ENCODE measurements at places on chromosomes 4 and X. TPM values are rescaled to one million over a fixed set of nuclear protein-coding genes. Genes with fewer than 3 reads are reported as not detected.

The DUSP9 gene
- total RNA-seq: 0.50 TPM

The IQCM gene
- not detected for total RNA-seq

The TREX2 gene
- 2.5 TPM for total RNA-seq

The GPR143 gene
- total RNA-seq: not detected

The FGF13 gene
- total RNA-seq: not detected

The XAGE2 gene
- total RNA-seq: not detected

The FHIP1A gene
- total RNA-seq: 38.5 TPM

The ALAS2 gene
- not detected for total RNA-seq

The ATP6AP1 gene
- 71.4 TPM for total RNA-seq

The MAP3K15 gene
- under 0.01 TPM for total RNA-seq

The ITIH6 gene
- total RNA-seq: not detected

The VCX2 gene
- not detected for total RNA-seq

The HS6ST2 gene
- 0.67 TPM for total RNA-seq

The NXF2B gene
- total RNA-seq: not detected

The SERTM2 gene
- total RNA-seq: not detected

DNA sequence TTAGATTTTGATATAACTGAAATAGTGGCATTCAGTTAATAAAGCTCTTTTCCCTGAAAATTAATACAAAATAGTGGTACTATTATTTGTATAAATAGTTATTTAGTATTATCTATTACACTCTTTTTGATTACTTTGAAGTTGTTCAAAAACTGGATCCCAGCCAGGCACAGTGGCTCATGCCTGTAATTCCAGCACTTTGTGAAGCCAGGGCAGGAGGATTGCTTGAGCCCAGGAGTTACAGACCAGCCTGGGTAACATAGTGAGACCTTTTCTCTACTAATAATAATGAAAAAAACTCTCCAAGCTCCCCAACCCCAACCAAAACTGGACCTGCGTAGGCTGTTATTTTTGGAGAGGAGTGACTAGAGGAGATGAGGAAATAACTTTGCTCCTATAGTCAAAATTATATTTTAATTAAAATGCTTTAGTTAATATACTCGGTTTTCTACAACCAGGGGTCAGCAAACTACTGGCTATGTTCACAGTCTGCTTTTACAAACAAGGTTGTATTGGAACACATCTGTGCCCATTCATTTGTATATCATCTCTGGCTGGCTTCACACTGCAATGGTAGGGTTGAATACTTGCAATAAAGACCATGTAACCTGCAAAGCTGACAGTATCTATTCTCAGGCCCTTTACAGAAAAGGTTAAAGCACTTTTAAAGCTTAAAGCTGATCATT lies 27.6 kb downstream of the GUCY1A1 start:
- no peak for DNase-seq

DNA sequence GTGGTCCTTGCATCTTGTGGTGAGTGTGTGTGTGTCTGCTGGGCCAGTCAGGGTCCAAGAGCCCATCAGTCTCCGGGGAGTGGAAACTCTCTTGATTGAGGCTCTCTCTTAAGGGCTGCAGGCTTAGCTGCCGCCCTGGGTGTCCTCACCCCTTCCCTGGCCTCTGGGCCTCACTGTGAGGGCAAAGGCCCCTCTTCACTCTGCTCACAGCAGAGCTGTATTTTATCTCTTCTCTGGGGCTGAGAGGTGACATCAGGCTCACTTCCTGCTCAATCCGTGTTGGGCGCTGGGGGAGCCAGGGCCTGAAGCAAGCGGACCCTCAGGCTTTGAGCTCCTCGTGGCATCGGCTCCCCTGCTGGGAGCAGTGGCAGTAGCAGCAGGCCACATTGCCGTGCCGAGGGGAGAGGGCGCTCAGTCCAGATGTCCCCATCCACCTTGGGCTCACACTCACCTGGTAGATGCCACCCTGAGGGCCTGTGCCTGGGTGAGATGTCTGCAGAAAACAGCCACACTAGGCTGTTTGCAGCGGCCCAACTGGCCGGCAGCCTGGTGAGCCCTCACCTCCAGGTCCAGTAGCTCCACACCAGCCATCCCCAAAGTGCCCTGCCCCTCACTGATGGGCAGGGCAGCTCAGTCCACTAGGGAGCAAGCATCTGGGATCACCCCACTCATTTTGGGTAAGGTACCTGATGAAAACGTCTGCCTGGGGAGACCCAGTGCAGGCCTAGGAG lies 24.7 kb upstream of the PRPS1 start:
- DNase-seq: no peak

DNA sequence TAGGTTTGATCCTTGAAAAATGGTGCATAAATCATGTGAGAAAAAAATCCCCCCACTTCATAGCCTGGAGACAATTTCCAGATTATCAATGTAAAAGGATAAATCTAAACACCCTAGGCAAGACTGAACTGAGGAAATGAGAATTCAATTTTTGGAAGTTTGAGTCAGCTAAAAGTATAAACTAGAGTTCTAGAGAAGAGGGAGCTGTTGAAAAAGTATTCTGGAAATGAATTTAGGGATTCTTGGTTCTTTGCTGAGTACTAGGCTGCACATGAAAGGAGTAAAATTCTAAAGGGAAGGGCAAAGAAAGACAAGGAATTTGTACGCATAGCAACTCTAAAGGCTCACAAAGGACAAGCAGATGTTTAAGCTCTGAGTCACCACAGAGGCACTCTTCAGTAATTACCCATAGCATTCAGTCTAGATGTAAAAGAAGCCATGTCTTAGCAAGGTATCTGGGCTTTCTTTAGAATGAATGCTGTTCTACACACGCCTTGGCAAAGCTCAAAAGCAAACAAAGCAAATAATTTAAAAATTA lies 896.5 kb downstream of the PDHA2 start:
- peak; percentile 26 for DNase-seq

DNA sequence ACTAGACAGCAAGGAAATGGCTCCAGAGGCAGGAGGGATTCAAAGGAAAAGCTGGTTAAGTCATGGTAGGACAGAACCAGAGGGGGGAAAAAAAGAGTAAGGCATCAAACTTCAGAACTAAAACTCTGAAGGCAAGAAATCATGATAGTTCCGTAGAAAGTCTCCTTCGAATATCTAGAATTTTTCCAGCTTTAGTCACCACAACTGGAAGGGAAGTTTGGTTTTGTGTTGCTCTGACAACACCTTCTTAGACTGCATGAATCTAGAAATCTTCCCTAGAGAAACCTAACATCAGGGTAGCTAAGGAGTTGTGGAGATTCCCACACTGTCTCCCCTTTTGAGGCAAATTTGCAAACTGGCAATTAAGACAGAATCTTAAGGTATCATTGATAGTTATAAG lies 33.7 kb downstream of the AMMECR1 start:
- peak; percentile 79 for DNase-seq

GRCh38 chrX:46715530-46715929 lies 43.4 kb downstream of the SLC9A7 start:
- DNase-seq: no peak

GRCh38 chr4:164481306-164482091 lies 272.4 kb upstream of the SMIM31 start:
- DNase-seq: no peak

- DNase-seq: no peak
Observed at GRCh38 chr4:41215155-41215554, 813 bp upstream of the APBB2 start.

DNA sequence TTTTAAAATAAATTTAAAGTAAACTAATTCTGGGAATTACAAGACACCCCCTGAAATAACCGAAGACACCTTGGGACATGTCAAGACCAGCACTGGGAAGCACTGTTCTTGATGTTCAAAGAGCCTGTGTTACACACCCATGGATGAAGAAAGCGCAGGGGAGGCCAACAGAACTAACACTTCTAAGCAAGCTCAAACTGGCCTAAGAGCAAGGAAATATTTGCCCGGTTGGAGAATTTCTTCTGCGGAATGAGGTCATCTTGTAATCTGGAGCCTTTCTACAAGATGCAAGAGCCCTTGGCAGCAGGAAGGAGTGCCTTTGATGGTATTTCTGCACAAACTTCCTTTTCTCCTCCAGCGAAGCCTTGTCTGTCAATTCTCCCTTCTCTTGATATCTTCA lies 9.3 kb upstream of the EFHC2 start:
- DNase-seq: peak; percentile 80

GRCh38 chr4:3031357-3032082 lies 42.8 kb downstream of the HTT-AS start:
- no peak for DNase-seq

- DNase-seq: no peak
Observed at GRCh38 chr4:89347363-89348025, 39.9 kb upstream of the GPRIN3 start.

- DNase-seq: no peak
Observed at GRCh38 chr4:118941799-118942198, 53.1 kb downstream of the SYNPO2 start.

- no peak for DNase-seq
Observed at GRCh38 chr4:168527560-168527959, 30.7 kb downstream of the PALLD start.

DNA sequence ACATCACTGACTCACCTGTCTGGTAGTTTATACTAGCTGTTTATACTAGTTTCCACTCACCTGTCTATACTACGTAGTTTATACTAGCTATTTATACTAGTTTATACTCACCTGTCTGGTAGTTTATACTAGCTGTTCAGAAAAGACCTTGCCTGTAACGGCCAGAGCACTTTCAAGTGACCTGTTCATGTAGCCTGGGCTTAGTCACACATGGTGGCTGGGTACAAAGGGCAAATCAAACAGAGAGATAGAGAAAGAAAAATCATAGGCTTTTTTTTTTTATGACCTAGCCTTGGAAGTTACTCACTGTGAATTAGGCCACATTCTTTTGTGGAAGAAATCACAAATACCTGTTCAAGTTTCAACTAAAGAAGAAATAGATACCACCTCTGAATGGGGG lies 30.7 kb upstream of the SPANXN4 start:
- DNase-seq: no peak

- DNase-seq: no peak
Observed at GRCh38 chr4:156800463-156800862, 171.1 kb downstream of the PDGFC start.

DNA sequence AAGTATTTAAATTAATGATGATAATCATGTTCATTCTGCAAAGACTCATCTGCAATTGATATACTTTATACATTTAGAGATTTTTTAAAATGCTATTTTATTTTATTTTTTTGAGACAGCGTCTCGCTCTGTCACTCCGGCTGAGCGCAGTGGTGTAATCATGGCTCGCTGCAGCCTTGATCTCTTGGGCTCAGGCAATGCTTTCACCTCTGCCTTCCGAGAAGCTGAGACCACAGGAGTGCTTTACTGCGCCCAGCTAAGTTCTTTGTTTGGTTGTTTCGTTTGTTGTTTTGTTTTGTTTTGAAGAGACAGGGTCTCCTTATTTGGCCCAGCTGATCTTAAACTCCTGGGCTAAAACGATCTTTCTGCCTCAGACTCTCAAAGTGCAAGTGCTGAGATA lies 1541.0 kb downstream of the PCDH7 start:
- no peak for DNase-seq

- no peak for DNase-seq
Observed at GRCh38 chrX:131298036-131298435, 8.9 kb upstream of the IGSF1 start.

DNA sequence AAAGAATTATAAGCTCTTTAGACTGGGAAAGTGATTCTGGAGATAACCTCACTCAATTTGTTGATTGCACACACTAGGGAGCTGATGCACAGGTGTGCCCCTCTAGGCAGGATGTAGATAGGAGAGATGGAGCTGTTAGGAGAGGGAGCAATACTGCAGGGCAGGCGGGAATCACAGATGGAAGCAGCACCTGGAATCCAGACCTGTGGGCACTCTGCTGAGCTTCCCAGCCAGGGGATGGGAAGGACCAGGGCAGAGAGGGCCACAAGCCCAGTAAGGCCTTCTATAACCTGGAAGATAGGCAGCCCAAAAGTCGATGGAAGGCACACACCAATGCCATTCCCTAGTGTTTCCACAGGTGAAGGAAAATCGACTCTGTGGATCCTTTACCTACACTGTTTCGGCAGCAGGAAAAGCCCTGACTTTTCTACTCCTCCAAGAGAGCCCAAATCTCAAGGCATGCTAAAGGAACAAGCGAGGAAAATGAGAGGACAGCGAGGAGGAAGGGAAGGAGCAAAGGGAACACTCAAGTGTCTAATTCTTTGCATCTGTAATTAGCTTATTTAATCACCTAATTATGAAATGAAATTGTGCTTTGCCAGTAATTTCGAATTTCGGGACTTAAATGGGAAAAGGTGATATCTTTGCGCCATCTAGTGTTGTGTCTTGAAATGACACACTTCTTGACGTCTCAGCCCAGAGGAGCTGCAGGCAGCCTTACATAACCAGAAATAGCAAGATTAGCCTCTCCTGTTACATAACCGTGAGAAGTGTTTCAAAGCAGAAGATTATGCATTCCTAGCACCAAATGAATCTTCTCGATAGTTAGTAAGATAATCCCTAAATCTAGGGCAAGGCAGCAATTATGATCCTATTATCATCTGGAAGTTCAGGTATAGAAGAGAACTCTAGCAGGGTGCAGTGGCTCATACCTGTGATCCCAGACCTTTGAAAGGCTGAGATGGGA lies 31.0 kb upstream of the TLR3 start:
- DNase-seq: peak; percentile 48

- DNase-seq: no peak
Observed at GRCh38 chr4:52472444-52472843, 186.7 kb downstream of the USP46 start.

DNA sequence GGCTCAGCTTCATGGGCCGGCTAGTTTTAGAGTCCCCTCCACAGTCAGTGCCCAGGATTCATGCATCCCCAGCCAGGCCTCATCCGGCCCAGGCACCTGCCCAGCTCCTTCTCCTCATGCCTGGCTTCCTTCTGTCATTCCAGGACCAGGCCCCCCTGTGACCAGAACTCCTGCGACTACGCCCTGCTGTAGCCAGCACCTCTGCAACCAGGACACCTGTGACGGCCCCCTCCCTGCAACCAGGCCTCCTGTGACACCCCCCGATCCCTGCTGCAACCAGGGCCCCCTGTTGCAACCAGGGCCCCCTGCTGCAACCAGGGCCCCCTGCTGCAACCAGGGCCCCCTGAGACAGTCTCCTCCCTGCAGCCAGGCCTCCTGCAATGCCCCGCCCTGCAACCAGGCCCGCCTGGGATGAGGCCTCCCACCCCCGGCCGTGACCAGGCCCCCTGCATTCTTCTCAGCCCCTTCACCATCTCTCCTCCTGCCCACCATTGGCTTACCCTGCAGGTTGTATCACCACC lies 46.8 kb downstream of the HTRA3 start:
- DNase-seq: no peak

GRCh38 chr4:61827907-61828391 lies 627.8 kb downstream of the ADGRL3 start:
- DNase-seq: no peak

All from mammary epithelial cell (primary cell).